ENCODE measurements at places on chromosomes 7 and 10.

- no peak for DNase-seq
Measured at GRCh38 chr10:110007161-110007700, 553 bp upstream of the ADD3 start.

DNA sequence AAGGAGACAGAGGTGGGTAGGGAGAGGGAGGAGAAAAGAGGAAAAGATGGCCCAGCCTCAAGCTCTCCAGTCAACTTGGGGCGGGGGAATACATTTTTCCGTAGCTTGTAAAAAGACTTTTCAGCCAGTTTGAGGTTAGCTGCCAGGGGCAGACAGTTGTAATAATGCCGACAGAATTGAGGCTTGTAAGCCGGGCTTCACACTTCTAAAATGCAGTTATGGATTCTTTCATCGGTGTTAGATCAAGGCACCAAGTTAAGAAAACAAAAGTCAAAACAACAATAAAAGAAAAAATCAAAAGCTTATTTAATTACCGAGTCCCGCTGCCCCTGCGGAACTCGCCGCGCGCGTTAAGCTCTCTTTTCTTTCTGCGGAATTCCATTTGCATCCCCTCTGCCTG lies 448 bp upstream of the EVX1 start:
- no peak for DNase-seq

GRCh38 chr7:70894799-70895198 lies 237.1 kb upstream of the GALNT17 start:
- DNase-seq: no peak

GRCh38 chr10:30832001-30832748 lies 199.5 kb downstream of the ZNF438 start:
- DNase-seq: no peak

- no peak for DNase-seq
Measured at GRCh38 chr7:25032774-25033743, 53.1 kb upstream of the OSBPL3 start.
